Esophagus muscularis mucosa (tissue), 4 donors: ENCODE measurements at places on chromosomes 7 and 10.

GRCh38 chr7:97971990-97972943 is 17.7 kb downstream of the OCM2 start:
- peaks cover 6% of the 10 kb centered on the region for H3K36me3 ChIP-seq
- H3K4me3 ChIP-seq = peak overlapping the region; percentile 69
- DNase-seq = peak; percentile 94
- H3K27ac ChIP-seq = peak overlapping the region; percentile 66
- peaks cover 14% of the 10 kb centered on the region for H3K4me1 ChIP-seq

DNA sequence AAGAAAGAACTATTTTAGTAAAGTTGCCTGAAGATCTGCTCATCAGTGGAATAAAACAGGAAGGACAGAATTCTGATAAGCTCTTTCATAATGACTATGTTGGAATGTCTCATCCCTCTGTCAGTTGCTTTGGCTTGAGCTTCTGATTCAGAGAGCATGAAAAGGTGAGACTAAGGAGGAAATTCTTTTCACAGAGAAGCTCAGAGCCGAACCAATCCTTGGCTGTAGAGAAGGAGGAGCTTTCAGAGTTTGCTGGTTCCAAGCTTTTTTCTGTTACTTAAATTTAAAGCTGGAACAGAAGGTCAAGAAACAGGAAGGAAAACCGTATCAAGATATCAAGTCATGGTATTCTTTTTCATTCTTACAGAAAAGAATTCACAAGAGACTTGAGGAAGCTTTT is 24.0 kb downstream of the GSTO2 start:
- no peak overlapping the region for H3K4me3 ChIP-seq
- no peaks in the 10 kb centered on the region for H3K36me3 ChIP-seq
- peaks cover 22% of the 10 kb centered on the region for H3K4me1 ChIP-seq
- no peak overlapping the region for H3K27ac ChIP-seq
- no peaks in the 10 kb centered on the region for H3K27me3 ChIP-seq

DNA sequence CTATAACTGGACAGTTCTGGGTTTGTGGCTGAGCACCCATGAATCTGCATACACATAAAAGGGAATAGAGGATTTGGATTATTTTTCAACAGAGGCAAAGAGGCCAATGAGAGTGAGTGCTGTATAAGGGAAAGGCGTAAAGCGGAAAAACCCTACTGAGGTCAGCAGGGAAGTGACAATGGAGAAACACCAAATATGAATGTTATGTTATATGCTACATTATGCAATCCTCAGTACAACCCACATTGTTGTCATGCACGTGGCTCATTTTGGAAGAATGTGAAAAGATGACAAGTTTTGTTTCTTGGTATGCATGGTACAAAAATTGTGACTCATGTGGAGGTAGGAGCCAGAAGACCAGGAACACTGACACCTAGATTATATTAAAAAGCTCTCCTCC is 113.6 kb upstream of the AMPH start:
- H3K27me3 ChIP-seq = no peaks in the 10 kb centered on the region
- H3K27ac ChIP-seq = no peak overlapping the region
- no peak overlapping the region for H3K4me3 ChIP-seq
- H3K36me3 ChIP-seq = peaks cover 74% of the 10 kb centered on the region

DNA sequence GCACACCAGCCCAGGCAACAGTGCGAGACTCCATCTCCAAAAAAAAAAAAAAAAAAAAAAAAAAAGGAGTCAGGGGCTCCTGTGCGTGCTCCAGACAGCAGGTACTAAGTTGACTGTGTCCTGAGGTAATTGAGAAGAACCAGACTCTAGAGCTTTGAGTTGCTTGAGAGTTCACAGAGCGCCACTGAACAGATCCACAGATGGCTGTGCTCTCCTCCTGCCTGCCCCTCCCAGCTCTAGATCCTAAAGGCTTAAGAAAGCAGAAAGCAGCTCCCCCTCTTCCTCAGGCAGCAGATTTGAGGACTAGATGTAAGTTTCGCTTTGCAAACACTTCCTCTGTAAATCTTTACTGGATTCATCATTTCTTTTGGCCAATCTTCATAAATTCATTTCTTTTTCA is 38.7 kb downstream of the SHH start:
- no peak overlapping the region for H3K4me3 ChIP-seq
- no peak overlapping the region for H3K27ac ChIP-seq
- H3K27me3 ChIP-seq = no peaks in the 10 kb centered on the region
- peaks cover 69% of the 10 kb centered on the region for H3K36me3 ChIP-seq
- DNase-seq = no peak
- no peaks in the 10 kb centered on the region for H3K4me1 ChIP-seq

DNA sequence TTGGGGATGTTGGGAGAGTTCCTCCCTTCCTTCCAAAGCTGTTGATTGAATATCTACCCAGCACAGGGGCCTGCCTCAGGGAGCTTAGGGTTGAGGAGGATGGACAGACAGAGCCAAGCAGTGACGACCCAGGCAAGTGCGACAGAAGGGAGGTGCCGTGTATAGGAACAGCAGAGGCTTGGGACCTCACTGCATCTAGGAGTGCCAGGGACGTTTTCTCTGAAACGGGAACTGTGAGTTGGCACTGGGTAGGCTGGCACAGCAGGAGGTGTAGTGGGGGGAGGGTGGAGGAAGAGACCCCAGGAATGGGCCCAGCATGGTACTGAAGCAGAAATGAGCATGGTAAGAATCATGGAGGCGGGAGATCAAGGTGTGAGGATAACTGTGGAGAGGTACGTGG is 55.3 kb upstream of the MGMT start:
- no peaks in the 10 kb centered on the region for H3K27me3 ChIP-seq
- no peak for DNase-seq
- H3K4me1 ChIP-seq = peaks cover 4% of the 10 kb centered on the region
- no peak overlapping the region for H3K27ac ChIP-seq
- H3K36me3 ChIP-seq = no peaks in the 10 kb centered on the region

DNA sequence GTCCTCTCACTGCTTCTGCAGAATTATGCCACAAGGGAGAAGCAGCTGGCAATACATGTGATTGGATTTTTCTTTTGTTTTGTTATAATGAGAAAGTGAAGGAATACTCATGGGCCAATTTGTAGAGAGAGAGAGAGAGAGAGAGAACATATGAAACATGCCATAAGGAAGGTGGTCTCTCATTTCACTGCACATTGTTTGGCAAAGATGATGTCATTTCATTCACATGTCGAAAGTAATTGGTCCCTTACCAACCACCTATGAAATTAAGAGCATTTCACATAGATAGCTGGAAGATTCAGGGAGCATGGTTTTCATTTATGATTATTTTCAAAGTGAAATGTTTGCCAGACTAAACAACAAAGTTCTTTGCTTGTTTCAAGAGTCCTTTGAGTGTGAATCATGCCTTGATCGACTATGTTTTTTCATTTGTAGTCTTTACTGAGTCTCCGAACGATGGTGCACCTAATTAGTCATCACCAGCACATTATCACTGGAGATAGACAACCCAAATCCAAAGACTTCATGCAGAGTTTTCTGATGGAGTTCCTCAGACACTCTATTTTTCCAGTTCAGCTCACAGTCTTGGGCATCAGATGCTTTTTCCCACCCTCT is 130.1 kb upstream of the ZEB1 start:
- H3K4me3 ChIP-seq = no peak overlapping the region
- no peaks in the 10 kb centered on the region for H3K36me3 ChIP-seq
- H3K27ac ChIP-seq = no peak overlapping the region
- no peaks in the 10 kb centered on the region for H3K27me3 ChIP-seq
- DNase-seq = no peak

- H3K4me1 ChIP-seq = no peaks in the 10 kb centered on the region
- no peak for DNase-seq
- no peaks in the 10 kb centered on the region for H3K27me3 ChIP-seq
Measured at GRCh38 chr10:50033481-50033880, 34.3 kb upstream of the WASHC2A start.

DNA sequence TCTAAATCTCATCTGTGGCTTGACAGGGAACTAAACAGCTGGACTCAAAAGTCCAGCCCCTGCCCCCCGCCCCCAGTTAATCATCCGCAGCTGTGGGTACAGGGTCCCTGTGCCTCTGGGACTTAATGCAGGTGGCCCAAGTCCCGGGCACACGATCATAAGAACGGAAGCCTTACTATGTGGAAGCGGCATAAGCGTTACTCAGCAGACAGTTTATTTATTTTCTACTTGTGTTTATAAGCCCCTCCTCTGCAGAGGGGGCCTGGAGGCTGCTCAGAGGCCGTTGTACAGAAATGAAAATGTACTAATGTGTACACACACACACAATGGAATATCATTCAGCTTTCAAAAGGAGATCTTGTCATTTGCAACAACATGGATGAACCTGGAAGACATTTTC is 158.0 kb upstream of the TNS3 start:
- H3K27me3 ChIP-seq = no peaks in the 10 kb centered on the region
- no peaks in the 10 kb centered on the region for H3K4me1 ChIP-seq
- H3K4me3 ChIP-seq = no peak overlapping the region
- H3K36me3 ChIP-seq = no peaks in the 10 kb centered on the region

DNA sequence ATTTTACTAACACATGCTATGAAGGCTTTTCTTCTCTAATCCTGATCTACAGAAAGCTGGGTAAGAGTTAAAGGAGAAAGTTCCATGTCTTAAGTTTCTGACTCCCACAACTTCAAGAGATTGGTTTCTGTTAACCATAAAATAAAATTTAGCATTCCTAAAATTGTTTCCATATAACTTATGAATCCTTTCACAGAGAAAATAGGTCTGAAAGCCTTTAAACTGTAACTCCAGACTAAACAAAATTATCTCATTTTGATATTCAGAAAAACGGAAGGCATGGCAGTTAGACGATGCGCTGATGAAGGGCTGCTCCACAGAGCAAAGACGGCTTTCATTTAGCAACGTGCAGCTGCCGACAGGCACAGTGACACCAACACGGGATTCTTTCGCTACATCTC is 133.3 kb downstream of the SLC25A13 start:
- no peaks in the 10 kb centered on the region for H3K27me3 ChIP-seq
- peaks cover 18% of the 10 kb centered on the region for H3K36me3 ChIP-seq
- H3K27ac ChIP-seq = no peak overlapping the region
- H3K4me3 ChIP-seq = no peak overlapping the region
- no peak for DNase-seq

DNA sequence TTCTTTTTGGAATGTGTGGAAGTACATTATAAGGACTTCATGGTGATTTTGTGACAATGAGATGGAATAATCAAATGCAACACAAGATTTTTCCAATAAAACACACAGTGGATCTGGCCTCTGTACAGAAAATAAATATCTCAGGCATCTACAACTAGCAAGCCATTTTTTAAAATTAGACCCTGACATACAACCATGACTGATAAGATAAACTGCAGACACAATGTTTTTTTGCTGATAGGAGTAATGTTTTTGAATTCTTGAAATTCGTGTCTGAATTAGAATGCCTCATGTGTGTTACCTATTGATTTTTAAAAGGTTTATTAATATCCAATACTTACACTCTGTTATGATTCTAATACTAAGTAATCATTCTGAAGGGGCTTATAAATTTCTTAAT is 328.1 kb downstream of the HGF start:
- no peaks in the 10 kb centered on the region for H3K27me3 ChIP-seq
- no peaks in the 10 kb centered on the region for H3K36me3 ChIP-seq
- no peak for DNase-seq
- no peak overlapping the region for H3K27ac ChIP-seq
- no peaks in the 10 kb centered on the region for H3K4me1 ChIP-seq

GRCh38 chr7:42096268-42096667 is 140.7 kb downstream of the GLI3 start:
- peaks cover 20% of the 10 kb centered on the region for H3K4me1 ChIP-seq
- no peaks in the 10 kb centered on the region for H3K36me3 ChIP-seq
- no peak for DNase-seq
- H3K27ac ChIP-seq = peak overlapping the region; percentile 52

GRCh38 chr7:29265208-29265923 is 70.8 kb downstream of the CHN2 start:
- no peaks in the 10 kb centered on the region for H3K27me3 ChIP-seq
- no peaks in the 10 kb centered on the region for H3K36me3 ChIP-seq
- DNase-seq = peak; percentile 81
- H3K4me3 ChIP-seq = no peak overlapping the region

DNA sequence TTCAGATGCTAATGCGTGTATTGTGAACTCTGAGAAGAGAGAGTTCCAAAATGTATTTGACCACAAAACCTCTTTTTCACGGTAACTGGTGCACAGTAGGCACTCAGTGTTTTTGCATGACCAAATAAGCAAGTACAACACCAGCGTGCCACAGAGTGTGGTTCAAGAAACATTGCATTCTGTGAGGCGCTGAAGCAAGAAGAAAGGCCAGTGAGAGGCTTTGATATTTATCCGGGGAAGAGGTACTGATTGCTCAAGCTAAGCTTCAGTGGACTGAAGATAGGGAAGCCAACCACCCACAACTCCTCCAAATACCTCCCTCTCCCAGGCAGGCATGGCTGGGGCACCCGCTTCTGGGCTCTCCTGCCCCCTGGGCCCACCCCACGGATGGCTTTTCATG is 611.2 kb downstream of the SDK1 start:
- H3K36me3 ChIP-seq = no peaks in the 10 kb centered on the region
- no peaks in the 10 kb centered on the region for H3K27me3 ChIP-seq
- H3K27ac ChIP-seq = no peak overlapping the region
- no peak overlapping the region for H3K4me3 ChIP-seq

- no peaks in the 10 kb centered on the region for H3K27me3 ChIP-seq
- no peaks in the 10 kb centered on the region for H3K4me1 ChIP-seq
- no peak overlapping the region for H3K4me3 ChIP-seq
- no peaks in the 10 kb centered on the region for H3K36me3 ChIP-seq
- H3K27ac ChIP-seq = no peak overlapping the region
- DNase-seq = no peak
Measured at GRCh38 chr7:41584746-41585145, 118.1 kb downstream of the INHBA start.

GRCh38 chr10:71868192-71868697 is 17.2 kb upstream of the PSAP start:
- no peak overlapping the region for H3K27ac ChIP-seq
- no peak overlapping the region for H3K4me3 ChIP-seq
- H3K36me3 ChIP-seq = no peaks in the 10 kb centered on the region
- no peak for DNase-seq
- H3K27me3 ChIP-seq = no peaks in the 10 kb centered on the region
- H3K4me1 ChIP-seq = peaks cover 8% of the 10 kb centered on the region

DNA sequence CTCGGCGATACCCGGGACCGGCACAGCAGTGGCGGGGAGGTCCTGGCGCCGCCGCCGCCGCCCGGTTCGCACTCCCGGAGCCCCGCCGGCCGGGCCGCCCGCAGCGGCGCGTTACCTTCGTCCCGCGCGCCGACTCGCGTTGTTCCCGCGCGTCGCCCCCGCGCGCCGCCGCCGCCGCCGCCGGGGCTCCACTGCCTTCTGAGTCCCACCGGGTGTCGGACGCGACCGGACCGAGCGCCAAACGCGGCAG is at the start of gene EZH2:
EZH2 (minus strand) TSS at position 243 of the 250 bp plus-strand sequence. CDS start 36,993 bp downstream, outside the sequence.
- peak within 1 kb of the TSS; percentile 84 for H3K4me3 ChIP-seq
- H3K27ac ChIP-seq = peak within 1 kb of the TSS; percentile 88
- peaks cover 18% of the 10 kb centered on the region for H3K27me3 ChIP-seq

DNA sequence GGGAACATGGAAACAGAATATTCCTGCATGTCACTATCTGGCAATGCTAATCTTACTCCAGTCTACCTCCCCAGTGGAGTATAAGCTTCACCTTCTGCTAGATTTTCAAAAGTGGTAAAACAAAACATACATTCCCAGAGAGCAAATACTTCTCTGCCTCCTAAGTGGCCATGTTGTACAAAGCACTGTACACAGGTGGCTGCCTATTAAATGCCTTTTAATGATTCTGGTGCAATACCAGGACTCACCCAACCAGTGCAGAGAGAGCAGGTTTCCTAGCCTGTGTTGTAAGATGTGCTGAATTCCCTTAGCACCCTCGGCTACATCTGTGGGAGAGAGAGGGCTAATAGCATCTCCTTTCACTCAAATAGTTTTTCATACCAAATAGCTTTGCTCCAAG is 684.3 kb upstream of the NRP1 start:
- no peaks in the 10 kb centered on the region for H3K27me3 ChIP-seq
- no peak overlapping the region for H3K4me3 ChIP-seq
- H3K36me3 ChIP-seq = no peaks in the 10 kb centered on the region
- no peaks in the 10 kb centered on the region for H3K4me1 ChIP-seq
- DNase-seq = no peak
- no peak overlapping the region for H3K27ac ChIP-seq
